ELR (cell line): ENCODE measurements at places on chromosomes 11 and 22.

GRCh38 chr11:6530848-6531247 is 33.8 kb downstream of the DNHD1 start:
- peak; percentile 9 for DNase-seq

- no peak for DNase-seq
These were observed 985.6 kb downstream of the BRD1 start for GRCh38 chr22:48841881-48842582.

DNA sequence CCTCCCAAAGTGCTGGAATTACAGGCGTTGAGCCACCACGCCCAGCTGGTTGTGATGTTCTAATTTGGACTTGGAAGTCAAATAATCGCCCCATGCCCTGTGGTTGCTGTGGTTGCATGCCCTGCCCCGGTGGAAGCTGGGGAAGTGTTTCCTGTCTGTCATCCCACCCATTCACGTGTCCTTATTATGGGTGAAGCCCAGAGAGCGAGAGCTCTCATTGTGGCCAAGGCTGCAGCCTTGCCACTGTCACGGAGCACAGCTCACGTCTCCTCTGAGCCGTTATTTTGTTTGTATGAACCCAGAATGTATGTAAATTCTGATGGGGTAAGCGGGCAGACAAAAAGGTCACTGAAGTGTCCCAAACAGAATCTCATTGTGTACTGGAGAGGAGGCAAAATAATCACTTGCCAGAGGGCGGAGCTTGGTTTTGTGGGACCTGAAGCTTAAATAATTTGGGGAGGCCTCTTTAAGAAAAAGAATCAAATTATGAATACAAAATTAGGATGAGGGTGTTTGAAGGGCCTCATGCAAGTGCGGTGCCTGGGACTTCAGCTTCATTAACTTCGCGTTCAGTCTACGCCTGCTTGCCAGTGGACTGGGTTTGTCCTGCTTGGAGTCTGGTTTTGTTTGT is 25.8 kb upstream of the TREH start:
- DNase-seq: no peak

GRCh38 chr11:128564642-128565245 is 22.6 kb downstream of the ETS1 start:
- DNase-seq: no peak

DNA sequence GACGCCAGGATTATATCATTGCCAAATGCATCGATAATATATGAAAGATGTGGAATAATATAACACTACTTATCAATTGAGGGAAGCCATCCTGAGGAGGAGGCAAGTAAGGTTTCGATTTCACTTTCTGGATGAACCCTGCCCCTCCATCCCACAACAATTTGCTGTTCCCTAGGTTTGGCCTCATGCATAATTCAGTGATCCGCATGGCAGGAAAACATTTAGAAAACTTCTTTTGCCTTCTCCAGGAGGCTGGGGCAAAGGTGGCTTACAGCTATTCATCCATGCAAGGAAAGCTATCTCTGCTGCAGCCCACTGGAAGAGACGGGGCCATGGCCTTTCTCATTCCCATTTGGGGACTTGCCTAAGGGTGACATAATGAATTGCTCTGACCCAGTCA is 489.4 kb upstream of the CADM1 start:
- DNase-seq: no peak

DNA sequence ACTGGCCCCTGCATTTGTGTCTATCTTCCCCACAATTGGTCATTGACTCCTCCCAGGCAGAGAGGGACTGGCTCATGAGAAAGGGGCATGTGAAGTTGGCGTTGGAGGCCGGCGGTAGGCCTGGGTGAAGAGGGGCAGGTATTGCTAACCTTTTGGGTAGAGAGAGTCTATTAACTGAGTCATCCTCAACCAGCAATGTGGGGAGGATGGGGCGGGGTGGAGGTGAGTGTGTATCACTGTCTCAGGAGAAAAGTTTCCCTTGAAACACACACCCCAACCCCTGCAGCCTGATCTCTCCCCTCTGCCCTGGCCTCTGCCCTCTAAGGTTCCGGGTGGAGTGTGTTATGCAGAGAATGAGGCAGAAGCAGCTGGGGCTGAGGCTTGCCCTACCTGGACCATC is 60.1 kb upstream of the PHF21B start:
- DNase-seq: no peak

DNA sequence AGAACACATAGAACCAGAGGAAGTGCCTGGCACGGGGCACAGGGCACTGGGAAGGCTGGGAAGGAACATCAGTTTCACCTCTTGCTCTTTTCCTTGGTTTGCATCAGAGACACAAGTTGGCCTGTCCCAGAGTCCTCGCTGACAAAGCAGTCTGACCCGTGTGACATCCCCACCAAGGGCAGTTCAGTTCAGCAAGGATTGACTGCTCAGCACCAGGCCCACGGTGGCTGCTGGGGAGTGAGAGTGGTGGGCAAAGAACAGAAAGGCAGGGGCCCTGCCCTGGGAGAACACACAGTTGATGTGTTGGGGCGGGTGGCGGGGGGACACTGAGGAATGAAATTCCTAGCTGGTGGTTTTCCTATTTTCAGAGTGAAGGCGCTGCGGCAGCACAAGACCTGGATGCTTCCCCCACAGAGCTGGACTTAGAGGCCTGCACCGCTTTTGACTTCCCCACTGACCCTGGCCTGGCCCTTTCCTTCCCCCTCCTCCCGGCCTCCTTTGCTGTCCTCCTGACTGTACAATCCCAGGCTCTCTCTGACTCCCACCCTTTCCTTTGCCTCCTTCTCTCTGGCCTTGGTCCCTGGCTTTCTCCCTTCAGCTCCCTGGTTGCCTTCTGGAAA is 2.2 kb upstream of the TMPRSS13 start:
- DNase-seq: no peak

DNA sequence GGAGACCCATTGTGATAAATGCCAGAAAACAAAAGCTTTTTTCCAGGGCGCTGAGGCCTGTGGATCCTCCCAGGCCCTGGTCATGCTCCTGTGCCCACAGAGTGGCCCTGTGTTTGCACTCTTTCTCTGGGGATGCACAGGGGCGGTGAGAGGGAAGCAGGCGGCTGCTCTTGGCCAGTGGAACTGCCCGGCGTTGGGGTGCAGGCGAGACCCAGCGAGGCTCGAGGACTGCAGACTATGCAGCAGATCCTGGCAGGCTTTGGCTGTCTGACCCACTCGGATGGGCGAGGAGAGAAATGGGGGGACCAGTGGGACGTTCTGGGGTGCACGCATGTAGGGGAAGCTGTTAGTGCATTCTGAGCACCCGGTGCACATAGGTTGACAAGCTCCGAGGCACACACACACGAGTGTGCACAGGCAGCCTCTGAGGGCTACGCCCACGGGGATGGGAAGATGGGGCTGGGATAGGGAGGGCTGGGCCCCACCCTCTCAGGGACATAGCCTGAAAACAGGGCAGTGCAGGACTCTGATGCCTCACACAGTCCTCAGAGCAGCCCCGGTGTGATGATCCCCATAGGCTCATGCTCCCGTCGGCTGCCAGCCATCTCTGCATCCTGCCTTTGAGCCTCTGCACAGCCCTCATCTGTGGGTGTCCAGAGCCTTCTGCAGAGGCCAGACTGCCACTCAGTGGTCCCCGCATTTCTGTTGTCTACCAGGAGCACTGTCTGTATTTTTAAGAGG is 1233.5 kb downstream of the BRD1 start:
- no peak for DNase-seq

GRCh38 chr11:46845740-46846509 is at the start of gene CKAP5:
TSS of gene CKAP5 (minus strand) at chr11:46846280. CDS start at chr11:46821231, 25,049 bp downstream.
- peak; percentile 94 for DNase-seq

- no peak for DNase-seq
These were observed 4.9 kb upstream of the LINC01488 start for GRCh38 chr11:69476509-69476961.

- DNase-seq: no peak
These were observed 12.0 kb upstream of the PAX6 start for GRCh38 chr11:31822927-31823643.

DNA sequence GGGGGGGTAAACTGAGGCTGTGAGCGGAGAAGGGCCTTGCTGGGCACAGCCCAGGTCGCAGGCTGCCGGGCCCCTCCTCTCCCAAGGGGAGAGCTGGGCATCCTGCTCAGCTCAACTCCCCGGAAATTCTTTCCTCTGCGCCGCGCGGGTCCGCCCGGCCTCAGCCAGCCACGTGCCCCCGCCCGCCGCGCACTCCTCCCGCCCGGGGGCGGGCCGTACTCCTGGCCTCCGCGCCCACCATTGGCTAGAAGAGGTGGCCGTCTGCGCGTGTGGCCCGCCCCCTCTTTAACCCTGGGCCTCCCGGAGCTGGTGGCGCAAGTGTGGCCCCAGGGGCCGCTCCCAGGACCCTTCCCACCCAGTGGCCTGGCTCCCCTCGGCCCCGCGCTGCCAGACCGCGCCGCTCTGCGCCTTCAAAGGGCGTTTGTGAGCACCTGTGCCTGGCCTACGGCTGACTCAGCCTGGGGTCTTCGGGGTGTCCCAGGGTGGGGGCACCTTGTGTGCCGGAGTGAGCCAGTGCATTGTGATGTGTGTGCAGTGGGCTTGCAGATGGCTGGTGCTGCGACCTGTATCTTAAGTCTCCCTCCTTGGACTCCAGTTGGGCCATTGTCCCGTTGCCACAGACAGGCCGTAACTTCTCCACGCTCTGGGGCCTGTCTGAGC is 2.0 kb downstream of the MRGPRF start:
- DNase-seq: peak; percentile 90

DNA sequence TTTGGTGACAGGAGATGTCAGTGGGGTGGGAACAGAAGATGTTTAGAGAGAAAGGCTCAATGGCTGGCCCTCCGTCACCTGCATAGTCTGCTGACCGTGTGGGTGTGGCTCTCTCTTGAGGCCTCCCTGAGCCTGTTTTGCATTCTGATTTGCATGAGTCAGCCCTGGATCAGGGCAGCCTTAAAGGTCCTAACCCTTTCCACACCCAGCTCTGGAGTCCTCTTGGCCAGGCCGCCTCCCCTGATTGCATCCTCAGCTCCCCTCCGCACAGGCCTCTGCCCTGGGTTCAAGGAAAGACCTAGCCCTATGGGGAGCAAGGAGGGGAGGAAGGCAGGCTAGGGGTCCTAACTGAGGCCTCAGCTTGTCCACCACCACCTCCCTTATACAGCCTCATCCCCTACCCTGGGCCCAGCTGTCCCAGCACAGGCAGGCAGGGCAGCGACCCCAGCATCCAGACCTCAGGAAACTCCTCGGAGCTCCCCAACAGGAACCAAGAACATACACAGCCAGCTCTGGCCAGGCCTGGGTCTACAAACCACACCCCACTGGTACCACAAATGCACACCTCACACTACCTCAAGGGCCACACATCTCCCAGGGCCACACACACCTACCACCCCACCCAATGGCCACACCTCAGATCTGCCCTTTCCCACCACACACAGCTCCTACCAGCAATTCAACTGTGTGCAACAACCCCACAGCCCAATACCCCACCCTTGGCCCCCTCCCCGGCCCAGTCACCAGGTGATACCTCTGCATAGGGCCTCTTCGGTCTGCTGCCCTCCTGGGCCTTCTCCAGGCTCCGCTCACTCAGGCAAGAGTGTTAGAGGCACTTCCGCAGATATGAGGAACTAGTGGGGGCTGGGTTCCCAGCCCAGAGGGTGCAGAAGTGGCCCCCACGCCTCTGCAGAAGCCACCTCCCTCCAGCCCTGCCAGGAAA is 13.7 kb downstream of the ARAP1 start:
- peak; percentile 78 for DNase-seq

GRCh38 chr11:24828938-24829605 is 332.2 kb downstream of the LUZP2 start:
- DNase-seq: no peak

GRCh38 chr11:57207168-57207567 is 25.4 kb downstream of the LRRC55 start:
- DNase-seq: no peak

- peak; percentile 28 for DNase-seq
These were observed 196.3 kb downstream of the BUD13 start for GRCh38 chr11:116576526-116576925.

- no peak for DNase-seq
These were observed 170.4 kb downstream of the DSCAML1 start for GRCh38 chr11:117626576-117626975.

DNA sequence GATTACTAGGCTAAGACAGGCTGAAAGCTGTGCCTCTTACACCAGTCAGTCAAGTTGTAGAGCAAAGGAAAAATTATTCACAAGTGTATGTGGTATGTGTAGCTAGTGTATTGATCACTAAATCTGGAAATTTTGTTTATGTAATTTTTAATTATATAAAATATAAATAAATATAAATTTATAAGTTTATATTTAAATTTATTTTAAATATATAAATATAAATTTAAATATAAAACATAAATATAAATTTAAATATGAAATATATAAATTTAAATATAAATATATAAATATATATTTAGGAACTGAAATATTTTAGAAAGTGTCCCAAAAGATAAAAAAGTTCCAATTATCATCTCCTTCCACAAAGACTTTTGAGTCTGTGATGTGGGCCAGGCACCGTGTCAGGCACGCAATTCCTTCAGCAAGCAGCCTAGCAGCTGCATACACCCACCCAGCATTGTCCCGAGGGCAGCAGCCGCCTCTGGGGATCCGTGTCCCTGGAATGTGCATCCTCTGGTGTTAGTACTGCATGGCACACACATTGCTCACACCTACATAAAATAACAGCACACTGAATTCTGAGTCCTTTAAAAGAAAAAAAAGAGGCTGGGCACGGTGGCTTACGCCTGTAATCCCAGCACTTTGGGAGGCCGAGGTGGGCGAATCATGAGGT is 1098.0 kb downstream of the BRD1 start:
- DNase-seq: no peak

GRCh38 chr22:50547263-50547985 is 1.7 kb downstream of the KLHDC7B start:
- no peak for DNase-seq

DNA sequence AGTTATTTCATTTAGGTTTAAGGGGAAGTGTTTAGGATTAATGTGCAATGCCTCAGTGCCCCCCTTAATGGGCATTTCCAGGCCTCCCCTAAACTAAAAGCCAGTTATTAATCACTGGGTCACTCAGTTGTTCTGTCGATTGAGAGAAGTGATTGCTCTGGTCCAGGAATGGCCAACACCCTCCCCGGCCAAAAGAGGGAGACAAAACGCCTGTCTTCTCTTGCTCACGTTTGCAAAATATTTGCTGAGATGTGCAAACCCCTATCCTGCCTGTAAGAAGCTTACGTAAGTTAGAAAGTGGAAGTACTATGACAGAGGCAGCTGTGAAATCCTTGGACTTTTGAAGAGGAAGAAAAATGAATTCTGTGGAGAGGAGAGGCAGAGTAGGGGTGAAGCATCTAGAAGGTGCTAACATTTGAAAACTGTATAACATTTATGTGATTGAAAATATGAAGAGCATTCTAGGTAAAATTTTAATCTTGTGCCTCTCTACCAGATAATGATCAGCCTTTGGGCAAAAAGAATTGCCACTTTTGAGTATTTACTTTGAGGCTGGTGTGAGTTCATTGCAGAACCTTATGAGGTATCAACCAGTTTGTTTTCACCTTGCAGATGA is 37.7 kb downstream of the NTM start:
- DNase-seq: peak; percentile 54

DNA sequence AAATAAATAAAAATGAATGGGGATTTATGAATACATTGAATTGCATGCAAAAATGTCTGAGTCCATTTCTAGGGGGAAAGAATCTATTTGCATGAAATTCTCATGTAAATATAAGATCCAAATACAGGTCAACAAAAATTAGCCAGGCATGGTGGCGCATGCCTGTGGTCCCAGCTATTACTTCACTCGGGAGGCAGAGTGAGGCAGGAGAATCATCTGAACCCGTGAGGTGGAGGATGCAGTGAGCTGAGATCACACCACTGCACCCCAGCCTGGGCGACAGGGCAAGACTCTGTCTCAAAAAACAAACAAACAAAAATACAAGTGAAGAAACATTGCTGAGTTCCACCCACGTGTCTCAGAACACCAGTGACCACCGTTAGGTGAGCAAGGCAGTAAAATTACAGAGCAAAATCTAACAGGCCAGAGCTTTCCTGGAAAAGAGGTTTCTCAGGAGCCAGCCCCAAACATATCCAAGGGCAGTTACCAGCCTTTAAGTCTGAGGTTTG is 17.3 kb downstream of the PACSIN2 start:
- peak; percentile 31 for DNase-seq
